ENCODE measurements at places on chromosomes 3 and 15. TPM values are rescaled to one million over a fixed set of nuclear protein-coding genes. Genes with fewer than 3 reads are reported as not detected.
A peak's percentile ranks its signal among the peaks of the same experiment; 100 is the strongest.

Gene ANKRD34C
- not detected for total RNA-seq

Gene TMCO5A
- not detected for total RNA-seq

GRCh38 chr15:96551196-96551595 is 220.7 kb downstream of the NR2F2 start:
- no peak for DNase-seq

DNA sequence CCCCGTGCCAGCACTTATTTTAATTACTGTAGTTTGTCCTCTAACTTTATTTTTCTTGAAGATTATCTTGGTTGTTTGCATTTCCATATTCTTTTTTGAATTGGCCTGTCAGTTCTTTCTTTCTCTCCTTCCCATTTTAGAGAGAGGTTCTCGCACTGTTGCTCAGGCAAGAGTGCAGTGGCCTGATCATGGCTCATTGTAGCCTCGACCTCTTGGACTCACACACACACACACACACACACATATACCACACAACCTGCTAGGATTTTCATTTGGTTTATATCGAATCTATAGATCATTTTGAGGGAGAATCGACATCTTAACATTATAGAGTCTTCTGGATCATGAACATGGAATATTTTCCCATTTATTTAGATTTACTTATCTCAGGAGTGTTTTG is 8.7 kb downstream of the FEM1B start:
- no peak for DNase-seq

DNA sequence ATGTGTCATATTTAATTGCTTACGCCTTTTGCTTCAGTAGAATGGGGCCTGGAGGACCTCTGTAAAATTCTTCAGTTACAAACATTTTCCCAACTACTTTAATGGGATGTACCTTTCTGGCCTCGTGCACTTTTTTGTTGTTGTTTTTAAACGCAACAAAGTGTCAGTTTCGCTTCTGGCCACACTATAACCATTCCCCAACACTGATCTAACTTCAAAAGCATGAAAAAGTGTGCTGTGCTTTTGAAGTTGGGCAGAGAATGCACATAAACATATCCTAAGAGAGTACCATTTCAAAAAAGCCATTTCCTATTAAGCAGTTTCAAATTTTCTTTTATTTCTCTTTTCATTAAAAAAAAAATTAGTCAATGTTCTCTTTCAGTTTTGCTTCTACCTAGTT is 435.8 kb downstream of the CNTN6 start:
- no peak for DNase-seq

DNA sequence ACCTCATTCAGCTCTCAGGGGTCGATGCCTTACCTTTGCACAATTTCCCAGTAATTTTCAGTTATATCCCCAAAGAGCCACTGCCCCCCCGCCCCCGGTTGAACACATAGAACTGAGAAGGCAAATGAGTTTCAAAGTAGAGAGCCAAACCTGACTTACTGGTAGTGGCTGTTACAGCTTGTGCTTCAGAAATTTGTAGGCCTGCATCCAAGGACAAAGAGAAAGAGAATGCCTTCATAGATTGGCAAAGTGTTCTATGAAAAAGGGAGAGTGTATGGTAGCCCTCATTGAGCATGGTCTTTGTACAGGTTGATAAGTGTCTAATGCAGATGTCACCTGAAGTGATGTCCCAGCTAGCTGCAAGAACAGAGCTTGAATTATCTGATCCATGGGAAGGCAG is 13.9 kb downstream of the SEMA6D start:
- no peak for DNase-seq

Gene CLDN18
- not detected for total RNA-seq

DNA sequence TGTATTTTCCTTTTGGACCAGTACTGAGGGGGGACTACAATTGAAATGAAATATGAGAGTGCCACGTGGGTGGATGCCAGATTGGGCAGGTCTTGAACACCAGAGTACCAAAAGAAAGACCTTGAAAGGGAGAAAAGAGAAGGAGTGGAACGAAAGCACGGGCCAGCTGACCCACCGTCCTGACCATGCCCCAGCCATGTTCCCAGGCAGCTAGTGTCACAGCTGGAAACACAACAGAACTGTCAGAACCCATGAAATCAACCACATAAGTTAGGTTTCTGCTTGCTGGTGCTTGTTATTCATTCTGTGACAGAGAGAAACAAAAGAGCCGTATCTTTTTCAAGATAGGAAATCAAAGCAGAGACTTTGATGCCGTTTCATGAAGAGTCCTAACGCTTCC is 268.8 kb downstream of the MEX3B start:
- no peak for DNase-seq

Gene CP
- 6.1 TPM for total RNA-seq

DNA sequence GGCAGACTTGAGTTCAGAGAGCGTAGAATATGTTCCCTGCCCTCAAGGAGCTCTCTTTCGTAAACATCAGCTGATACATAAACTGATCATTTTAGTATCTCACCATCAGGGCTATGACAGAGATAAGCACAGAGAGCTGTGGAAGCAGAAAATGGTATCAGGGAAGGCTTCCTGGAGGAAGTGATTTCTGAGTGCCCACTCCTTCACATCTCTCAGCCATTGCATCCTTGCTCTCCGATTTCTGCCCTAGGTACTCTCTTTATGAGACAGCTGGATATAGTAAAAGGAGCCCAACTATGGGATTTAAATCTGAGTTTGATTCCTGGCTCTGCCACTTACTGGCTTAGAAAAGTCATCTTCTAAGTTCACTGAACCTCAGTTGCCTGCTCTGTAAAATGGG is 9.1 kb upstream of the AP2M1 start:
- DNase-seq: no peak

Gene SLC6A11
- 0.08 TPM for total RNA-seq

GRCh38 chr3:190326930-190327329 is 4.7 kb upstream of the CLDN1 start:
- no peak for DNase-seq

Gene HAUS2
- 13.2 TPM for total RNA-seq

DNA sequence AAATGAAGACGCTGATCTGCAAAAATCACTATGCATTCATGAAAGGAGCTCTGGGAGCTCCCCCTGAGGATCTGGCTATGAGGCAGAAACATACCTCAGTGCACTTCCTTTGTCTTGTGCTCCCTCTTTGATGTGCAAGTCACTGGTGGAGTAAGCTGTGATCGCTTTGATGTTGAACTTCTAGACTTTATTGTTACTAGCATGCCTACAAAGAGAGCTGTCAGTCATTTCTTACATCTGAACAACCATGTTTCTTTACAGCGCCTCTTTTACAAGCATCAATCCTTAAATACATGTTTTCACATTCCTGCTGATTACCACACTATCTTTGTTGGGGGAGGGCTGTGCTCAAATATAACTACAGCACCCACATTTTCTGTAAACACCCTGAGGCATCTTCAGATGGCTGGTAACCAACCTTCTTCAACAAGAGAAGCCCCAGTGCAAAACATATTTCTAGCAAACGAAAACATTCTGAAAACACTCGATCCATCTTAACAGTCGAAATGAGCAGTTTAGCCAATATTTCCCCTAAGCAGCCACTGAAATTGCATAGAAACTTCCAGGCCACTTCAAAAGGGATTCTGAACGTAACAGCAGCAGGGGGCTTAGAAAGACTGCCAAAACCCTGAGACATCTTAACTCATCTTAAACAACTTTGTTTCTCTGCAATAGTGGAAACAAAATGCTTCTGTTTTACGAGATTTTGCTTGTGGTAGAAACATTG is 101.9 kb upstream of the ICE2 start:
- no peak for DNase-seq

GRCh38 chr3:161925749-161926360 is 429.2 kb downstream of the OTOL1 start:
- DNase-seq: no peak

- DNase-seq: peak; percentile 18
These were observed 19.5 kb downstream of the PSTPIP1 start for GRCh38 chr15:77014132-77015081.

Gene KNG1
- 2.3 TPM for total RNA-seq

DNA sequence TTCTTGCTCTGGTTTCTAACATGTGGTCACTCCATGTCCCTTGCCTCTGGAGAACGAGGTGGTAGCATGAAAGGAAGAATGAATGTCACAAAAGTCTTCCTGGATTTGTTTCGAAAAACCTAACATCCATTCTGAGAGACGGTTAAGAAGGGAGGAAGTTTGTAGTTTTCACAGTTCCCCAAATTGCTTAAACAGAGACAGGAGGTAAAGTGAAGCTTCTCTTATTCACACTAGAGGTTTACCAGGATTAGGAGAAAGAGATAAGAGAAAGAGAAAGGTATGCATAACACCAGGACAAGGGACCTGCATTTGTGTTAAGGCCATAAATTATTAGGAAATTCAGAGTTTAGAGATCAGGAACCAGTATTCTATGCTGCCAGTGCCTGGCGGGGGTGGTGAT is 228.1 kb downstream of the CPNE4 start:
- no peak for DNase-seq

DNA sequence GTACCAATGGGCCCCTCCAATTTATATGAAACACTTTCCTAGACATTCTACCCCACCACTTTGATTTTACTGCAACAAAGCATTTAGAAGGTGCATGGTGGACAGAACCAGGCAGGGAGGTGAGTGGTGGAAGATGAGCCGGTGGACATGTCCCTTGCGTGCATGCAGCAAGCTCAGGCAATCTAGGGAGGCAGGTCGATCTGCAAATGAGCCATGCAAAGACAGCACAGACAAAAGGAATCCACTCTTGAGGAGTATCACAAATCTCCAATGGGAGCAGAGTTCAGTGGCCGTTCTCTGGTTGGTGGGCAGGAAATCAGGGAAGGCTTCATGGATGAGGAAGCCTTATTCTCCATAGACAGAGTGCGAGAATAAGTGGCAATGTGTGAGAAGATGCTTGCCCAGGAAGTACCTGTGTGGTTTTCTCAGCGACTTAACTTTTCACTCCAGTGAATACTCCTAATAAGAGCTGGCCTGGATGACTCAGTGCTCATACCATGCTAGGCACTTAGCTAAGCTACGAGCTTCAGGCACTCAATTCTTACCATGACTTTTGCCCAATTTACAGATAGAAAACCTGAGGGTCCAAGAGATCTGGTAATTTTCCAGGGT is 152.5 kb downstream of the FOXP1 start:
- DNase-seq: no peak

Gene CRTC3
- 23.1 TPM for total RNA-seq

DNA sequence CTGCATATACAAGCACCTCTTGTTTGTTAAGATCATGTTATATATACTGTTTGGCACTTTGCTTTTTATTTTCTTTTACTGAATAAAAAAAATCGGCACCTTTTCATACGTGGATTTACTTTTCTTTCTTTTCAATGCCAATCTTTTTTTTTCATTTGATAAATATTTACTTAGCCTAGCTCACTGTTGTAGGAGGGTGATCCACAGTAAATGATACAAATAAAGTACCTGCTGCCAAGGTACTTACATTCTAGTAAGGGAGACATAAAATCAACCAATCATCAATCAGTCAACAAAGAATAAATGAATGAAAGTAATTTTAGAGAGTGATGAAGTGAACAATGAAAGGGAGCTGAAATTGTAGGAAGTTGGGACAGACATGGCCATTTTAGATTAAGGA is 18.3 kb downstream of the GNB5 start:
- DNase-seq: no peak

DNA sequence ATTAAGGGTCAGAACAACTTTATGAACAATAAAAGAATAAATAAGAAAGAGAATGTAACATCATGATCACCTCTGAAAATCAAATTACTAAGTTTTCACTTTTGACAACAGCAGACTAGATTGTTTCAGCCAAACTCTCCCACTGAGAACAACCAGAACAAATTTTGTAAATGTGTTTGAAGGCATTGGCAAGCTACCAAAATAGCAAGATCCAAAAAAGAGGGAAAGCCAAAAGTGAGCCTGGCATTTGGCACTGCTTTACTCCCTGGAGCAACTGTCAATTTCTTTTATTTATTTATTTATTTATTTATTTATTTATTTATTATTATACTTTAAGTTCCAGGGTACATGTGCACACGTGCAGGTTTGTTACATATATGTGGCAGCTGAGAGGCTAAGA is 67.2 kb downstream of the CFAP44 start:
- no peak for DNase-seq

DNA sequence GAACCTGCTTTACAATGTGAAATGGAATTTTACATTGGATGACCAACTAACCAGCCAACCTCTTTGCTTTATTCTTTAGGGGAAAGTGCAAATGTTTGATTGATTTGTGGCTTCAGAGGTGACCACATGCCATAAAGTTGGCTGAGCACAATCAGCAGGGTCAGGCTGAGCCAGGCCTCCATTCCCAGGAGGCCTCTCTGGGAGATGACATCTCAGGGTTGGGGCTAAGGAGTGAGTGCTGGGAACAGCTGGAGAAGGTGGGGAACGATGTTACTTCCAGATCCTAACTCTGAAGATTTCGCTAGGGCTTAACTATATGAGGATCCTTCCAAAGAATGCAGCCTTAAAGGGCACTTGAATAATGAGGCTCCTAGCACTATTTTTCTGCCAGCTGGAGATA is 131.7 kb downstream of the ATP10A start:
- DNase-seq: no peak
